ENCODE measurements at places on chromosomes 6 and 20.

DNA sequence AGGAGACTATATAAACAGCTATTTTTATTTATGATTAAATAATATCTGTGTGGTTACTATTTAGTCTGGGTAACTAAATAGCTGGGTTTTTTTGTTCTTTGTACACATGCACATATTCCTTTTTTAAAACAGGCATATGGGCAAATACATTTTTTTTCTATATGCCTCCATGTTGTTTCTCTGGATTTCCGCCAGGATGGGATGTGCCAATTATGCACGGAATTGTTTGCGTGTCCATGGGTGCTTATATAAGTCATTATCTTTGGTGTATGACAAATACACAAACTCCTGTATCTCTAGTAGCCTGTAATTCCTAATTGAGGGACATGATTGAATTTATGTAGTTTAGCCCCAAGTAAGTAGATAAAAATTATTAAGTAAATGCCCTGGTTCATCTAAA, 226.9 kb downstream of the BCKDHB start:
- no peak for DNase-seq

GRCh38 chr20:57596998-57597939, 23.0 kb downstream of the ZBP1 start:
- DNase-seq = peak; percentile 33

DNA sequence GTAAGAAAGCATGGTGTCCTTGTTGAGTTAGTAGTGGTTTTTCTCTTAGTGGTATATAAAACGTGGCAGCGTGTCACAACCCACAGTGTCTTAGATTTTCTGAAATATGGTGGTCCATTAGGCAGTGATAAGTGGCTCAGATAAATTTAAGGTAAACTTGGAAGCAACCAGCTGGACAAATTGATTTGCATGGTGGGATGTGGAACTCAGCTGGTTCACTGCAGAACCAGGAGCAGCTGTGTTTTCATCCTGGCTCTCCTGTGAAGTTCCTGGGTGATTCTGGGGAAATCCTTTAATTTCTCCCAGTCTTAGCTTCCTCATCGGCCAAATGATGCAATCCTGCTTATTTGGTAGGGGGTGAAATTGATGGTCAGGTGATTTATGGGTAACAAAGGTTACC, 32.9 kb upstream of the EEF1E1 start:
- no peak for DNase-seq

DNA sequence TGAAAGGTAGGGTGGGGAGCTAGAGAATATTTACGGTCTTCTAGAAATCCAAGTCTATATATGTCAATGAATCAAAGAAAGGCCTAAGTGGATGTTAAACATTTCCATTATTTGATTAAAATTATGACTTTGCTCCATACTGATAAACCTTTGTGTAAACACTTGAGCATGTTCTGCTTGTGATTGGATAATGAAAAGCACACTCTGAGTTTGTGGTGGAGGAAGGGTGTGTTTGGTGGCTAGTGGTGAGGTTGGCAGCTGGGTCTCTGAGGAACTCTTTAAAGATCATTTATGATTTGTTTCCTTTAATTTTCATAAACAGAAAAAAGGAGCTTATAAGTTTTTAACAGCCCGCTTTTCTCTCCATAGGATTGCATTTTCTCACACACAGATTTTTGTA, 84.7 kb downstream of the RFPL4B start:
- no peak for DNase-seq

- no peak for DNase-seq
These were observed 90.6 kb downstream of the PSMB1 start for GRCh38 chr6:170462366-170463020.

- DNase-seq = no peak
These were observed 222.6 kb upstream of the CEP162 start for GRCh38 chr6:84450018-84450417.

- DNase-seq = peak; percentile 9
These were observed 1.9 kb downstream of the PNRC1 start for GRCh38 chr6:89082486-89082891.

DNA sequence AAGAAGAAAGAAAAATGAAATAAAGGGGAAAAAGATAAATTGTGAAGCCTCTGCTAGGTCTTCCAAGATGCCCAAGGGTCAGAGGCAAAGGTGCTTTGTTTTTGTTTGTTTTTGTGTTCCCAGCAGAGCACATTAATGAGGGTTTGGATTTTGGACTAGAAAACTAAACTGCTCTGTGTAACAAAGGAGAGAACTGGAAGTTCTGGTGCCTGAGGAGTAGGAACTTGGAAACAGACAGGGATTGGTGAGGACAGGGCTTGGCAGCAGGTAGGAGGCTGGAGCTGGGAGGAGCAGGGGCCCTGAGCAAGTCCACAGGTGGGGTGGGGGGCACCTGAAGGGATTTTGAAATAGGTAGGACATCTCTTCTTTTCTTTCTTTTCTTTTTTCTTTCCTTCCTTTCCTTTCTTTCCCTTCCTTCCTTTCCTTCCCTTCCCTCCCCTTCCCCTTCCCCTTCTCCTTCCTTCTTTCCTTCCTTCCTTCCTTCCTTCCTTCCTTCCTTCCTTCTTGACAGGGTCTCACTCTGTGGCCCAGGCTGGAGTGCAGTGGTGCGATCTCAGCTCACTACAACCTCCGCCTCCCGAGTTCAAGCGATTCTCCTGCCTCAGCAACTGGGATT, 15.3 kb upstream of the ABRACL start:
- DNase-seq = no peak

DNA sequence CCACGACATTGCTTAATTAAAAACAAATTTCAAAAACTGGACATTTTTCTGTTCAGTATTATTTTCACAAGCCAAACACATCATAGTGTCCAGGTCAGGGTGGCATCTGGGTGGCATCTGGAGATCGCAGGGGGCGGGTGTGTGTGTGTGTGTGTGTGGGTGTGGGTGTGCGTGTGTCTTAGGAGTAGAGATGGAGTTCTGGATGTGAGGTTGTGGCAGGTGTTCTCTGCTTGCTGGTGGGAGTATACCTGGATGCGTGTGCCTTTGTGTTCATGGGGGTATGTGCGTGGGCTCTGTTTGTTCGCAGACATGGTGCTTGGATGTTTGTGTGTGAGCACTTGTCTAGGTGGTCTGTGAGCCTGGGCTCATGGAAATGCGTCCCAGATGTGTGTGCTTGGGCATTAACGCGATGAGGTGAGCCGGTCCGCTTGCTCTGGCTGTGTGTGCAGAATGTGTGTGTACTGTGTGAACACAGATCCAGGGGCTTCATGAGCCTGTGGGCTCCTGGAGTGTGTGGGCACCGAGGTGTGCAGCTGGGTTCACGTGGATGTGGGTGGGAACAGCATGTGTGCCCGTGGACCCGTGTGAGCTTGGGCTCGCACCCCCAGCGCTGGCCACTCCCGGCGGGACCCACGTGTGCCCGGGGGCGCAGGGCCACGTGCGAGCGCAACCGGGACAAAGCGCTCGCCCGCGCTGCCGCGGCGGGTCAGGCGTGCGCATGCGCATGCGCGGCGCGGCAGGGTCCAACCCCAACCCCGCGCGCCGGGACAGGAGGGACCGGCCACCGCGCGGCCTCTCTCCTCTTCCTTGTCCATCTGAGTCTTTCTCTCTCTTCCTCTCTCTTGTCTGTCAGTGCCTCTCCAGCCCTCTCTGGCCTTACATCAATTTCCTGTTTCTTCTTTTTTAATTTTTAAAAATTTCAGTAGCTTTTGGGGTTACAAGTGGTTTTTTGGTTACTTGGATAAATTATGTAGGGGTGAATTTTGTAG, 60.4 kb downstream of the SRC start:
- peak; percentile 32 for DNase-seq

GRCh38 chr20:11901127-11901526, 16.6 kb upstream of the BTBD3 start:
- DNase-seq = peak; percentile 94

DNA sequence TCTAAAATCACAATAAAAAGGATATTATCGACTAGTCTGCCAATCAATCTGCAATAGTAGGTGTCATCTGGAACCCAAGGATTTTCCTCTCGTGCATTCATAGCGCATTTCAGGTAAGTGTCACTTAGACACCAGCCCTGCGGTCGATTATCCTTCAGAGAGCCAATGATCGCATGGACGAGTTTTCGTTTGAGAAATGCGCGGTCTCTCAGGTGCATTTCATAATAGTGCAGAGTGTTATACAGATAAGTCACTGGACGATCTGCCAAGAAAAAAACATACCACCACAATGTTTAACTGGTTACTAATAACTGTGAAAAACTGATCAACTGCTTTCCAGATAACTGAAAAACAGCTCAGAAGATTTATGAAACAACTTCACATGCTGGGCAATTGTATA, 21.0 kb downstream of the ARG1 start:
- DNase-seq = no peak
